ENCODE measurements at places on chromosomes 5 and 9.

GRCh38 chr9:34987160-34987901 is 2.2 kb upstream of the DNAJB5 start:
- DNase-seq = no peak

GRCh38 chr5:147169399-147169798 is 65.4 kb upstream of the STK32A start:
- DNase-seq = no peak

DNA sequence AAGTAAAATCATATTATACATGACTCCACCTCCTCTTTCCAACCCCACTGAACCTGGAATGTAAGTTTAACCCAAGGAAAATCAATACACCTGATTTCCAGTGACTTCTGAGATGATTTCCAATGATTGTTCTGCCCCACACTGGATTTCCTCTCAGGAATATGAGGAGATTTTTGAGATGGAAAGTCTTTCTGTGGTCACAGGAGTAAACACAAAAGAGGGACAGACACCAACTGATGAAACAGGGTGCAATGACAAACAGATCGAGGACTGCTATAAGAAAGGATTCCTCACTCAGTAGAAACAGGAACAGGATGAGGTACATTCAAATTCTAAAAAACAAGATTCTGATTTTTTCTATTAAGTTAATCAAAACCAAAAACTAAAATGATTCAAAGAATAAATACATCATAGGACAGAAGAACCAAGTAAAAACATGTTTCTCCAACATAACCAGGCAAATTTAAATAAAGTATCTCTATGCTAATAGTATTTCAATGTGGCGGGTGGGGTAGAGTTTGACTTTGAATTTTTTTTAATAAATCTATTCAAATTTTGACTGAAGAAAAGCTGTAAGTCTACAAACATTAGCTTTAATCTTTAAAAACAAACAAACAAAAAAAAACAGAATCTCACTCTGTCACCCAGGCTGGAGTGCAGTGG is 42.1 kb downstream of the DTWD2 start:
- no peak for DNase-seq

- DNase-seq = no peak
These were observed 52.0 kb downstream of the ITGA2 start for GRCh38 chr5:53041071-53041692.

DNA sequence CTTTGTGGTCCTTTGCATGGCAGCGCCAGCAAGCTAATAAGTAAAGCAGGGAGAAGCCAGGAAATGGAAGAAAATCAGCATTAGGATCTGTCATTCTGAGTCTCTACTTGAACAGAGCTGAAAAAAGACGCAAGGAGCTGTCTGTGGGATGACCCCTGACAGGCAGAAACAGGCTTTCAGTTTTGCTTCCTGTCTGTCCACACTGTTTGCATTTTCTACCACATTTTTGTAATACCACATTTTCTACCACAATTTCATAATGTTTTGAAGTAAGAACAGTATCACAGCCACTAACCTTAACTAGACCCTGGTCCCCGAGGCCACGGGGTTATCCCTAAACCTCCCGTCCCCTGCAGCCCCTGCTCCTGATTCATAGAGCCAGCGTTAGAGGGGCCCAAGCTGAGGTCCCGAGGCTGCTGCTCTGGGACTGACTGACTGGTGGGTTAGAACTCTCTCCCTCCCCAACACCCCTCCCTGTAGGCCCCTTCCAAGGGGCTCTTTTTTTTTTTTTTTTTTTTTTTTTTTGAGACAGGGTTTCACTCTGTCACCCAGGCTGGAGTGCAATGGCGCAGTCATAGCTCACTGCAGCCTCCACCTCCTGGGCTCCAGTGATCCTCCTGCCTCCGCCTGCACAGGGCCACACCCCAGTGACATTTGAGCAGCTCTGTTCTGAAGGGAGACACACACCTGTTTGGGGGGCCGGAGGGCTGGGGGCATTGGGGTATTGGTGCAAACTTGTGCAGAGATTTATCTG is 4.0 kb upstream of the CLIC3 start:
- no peak for DNase-seq

DNA sequence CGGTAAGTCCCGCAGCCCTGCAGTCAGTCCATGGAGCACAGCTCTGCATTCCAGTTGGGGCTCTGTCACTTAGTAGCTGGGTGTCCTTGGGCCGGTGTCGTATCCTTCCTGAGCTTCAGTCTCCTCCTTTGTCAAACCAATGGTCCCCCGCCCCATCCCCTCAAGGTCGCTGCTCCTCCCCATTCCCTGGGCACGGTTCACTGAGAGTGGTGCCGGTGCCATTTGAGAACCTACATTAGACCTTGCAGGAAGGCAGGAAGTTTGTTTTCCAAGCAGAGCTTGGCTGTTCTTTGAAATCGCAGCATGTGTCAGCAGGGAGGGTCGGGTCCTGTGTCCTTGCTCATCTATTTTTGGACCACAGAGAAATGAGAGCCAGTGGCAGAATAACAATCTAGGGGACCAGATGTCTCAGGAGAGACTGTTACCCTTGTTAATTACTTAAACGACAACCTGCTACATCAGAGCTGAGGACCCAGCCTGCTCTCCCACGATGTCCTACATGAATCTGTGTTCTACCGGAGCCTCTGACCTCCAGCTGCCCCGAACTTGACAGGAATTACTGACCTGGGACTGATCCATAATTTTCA is 21.7 kb upstream of the BARHL1 start:
- no peak for DNase-seq

- DNase-seq = no peak
These were observed 42.8 kb upstream of the GDNF start for GRCh38 chr5:37882636-37883035.

DNA sequence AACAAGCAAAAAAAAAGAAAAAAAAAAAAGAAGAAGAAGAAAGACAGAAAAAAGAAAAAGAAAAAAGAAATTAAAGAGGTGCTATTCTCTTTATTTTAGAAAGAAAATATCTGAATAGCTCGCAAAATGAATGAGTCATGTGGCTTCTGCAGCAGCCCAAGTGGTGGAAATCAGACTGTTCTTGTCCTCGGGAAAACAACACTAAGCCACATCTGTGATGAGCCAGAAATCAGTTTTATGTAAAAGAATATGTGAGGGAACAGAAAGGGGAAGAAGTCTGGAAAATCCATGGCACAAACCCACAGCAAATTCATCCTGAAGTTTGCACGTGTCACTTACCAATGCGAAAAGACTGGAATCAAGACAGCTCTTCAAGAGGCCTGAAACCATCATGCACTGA is 118.7 kb upstream of the GAS1 start:
- DNase-seq = no peak

- no peak for DNase-seq
These were observed 152.3 kb upstream of the ANKH start for GRCh38 chr5:15023846-15024245.

Measured in activated CD4-positive, CD25-positive, alpha-beta regulatory T cell (primary cell).